ENCODE measurements at places on chromosomes 6 and 20. TPM values are rescaled to one million over a fixed set of nuclear protein-coding genes. Genes with fewer than 3 reads are reported as not detected.

The LRFN2 gene
- not detected for total RNA-seq

The CRISP2 gene
- not detected for total RNA-seq

The RUNX2 gene
- total RNA-seq, result 9.3 TPM

The FERMT1 gene
- 0.06 TPM for total RNA-seq

The EYS gene
- total RNA-seq, result not detected

The SRMS gene
- not detected for total RNA-seq

The FKBP1A gene
- total RNA-seq, result 247 TPM

The GSTA3 gene
- not detected for total RNA-seq

The GHRH gene
- not detected for total RNA-seq

The XKR7 gene
- not detected for total RNA-seq

The BMP7 gene
- not detected for total RNA-seq

The TNXB gene
- total RNA-seq, result 5.5 TPM

The CD24 gene
- total RNA-seq, result not detected

The HEBP2 gene
- total RNA-seq, result 43.1 TPM

The PRL gene
- not detected for total RNA-seq

The CARMIL1 gene
- total RNA-seq, result 3.4 TPM

The DEFB121 gene
- not detected for total RNA-seq

The LRRC73 gene
- total RNA-seq, result not detected
